Liver (tissue), 10 donors: ENCODE measurements at places on chromosomes 2 and 18. TPM values are rescaled to one million over a fixed set of nuclear protein-coding genes. Genes with fewer than 3 reads are reported as not detected.
A peak's percentile ranks its signal among the peaks of the same experiment; 100 is the strongest.

DNA sequence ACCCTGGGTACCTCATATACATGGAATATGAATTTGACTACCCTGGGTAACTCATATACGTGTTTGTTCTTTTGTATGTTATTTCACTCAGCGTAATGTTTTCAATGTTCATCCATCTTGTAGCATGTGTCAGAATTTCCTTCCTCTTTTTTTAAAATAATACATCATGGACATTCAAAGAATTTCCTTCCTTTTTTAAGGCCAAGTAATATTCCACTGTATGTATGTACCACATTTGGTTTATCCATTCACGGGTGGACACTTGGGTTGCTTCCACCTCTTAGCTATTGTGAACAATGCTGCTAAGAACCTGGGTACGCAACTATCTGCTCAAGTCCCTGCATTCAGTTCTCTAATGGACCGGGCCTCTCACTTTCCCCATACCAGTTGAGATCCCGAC is 40.3 kb downstream of the FAM178B start:
- H3K27me3 ChIP-seq: no peaks in the 10 kb centered on the region
- no peak overlapping the region for H3K27ac ChIP-seq
- H3K36me3 ChIP-seq: no peaks in the 10 kb centered on the region
- no peak overlapping the region for H3K4me3 ChIP-seq

GRCh38 chr2:72864500-72864899 is 22.7 kb upstream of the SPR start:
- H3K27me3 ChIP-seq: no peaks in the 10 kb centered on the region
- no peaks in the 10 kb centered on the region for H3K4me1 ChIP-seq
- no peaks in the 10 kb centered on the region for H3K36me3 ChIP-seq
- H3K4me3 ChIP-seq: no peak overlapping the region
- DNase-seq: no peak

DNA sequence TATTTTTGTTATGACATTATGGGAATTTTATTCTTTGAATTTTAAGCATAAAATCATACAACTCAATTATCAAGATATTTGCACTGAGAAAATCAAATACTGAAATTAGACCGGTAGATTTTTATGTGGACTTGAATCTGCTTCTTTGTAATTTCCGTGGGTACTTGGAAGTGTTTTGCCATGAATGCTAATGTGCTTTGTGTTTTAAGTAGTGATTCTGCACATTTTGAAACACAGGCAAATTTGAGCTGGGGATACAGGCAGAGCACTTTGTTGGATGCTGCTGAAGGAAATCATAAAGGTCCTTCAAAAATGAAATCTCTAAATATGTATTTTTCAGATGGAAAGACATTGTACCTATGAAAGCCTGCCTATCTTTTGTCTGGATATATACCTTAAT is 446.3 kb upstream of the POU3F3 start:
- no peaks in the 10 kb centered on the region for H3K27me3 ChIP-seq
- peaks cover 3% of the 10 kb centered on the region for H3K4me1 ChIP-seq
- no peak overlapping the region for H3K4me3 ChIP-seq

DNA sequence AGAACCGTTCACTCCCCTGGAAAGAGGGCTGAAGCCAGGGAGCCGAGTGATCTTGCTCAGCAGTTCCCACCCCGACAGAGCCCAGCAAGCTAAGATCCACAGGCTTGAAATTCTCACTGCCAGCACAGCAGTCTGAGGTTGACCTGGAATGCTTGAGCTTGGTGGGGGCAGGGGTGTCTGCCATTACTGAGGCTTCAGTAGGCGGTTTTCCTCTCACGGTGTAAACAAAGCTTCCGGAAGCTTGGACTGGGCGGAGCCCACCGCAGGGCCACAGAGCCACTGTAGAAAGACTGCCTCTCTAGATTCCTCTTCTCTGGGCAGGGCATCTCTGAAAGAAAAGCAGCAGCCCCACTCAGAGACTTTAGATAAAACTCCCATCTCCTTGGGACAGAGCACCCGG is 180.8 kb downstream of the WDR7 start:
- no peak overlapping the region for H3K4me3 ChIP-seq
- H3K36me3 ChIP-seq: no peaks in the 10 kb centered on the region
- no peaks in the 10 kb centered on the region for H3K4me1 ChIP-seq
- DNase-seq: no peak
- H3K27ac ChIP-seq: no peak overlapping the region

DNA sequence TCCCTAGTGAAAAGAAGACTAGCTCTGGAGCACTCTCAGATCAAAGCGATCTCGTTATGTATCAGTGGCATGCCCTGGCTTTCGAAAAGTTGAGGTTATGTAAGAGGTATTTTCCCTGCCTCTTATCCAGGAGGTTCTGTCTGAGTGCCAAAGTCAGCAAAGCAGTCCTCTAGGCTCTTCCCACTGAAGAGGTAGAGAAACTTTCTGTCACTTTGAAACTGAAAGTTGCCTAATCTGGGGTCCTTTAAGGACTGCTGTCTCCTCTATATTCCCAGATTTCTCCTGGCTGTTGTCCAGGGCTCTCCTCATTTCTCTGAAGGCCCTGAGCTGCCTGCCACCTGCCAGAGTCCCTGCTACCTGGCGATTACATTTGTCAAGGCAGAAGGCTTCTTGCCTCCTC is 96.3 kb downstream of the B3GNT2 start:
- H3K27me3 ChIP-seq: no peaks in the 10 kb centered on the region
- H3K4me3 ChIP-seq: peak overlapping the region; percentile 23
- peak overlapping the region; percentile 39 for H3K27ac ChIP-seq
- no peak for DNase-seq
- no peaks in the 10 kb centered on the region for H3K36me3 ChIP-seq

GRCh38 chr2:230018153-230018552 is 50.6 kb downstream of the SLC16A14 start:
- no peaks in the 10 kb centered on the region for H3K36me3 ChIP-seq
- no peaks in the 10 kb centered on the region for H3K4me1 ChIP-seq
- no peak overlapping the region for H3K4me3 ChIP-seq
- no peaks in the 10 kb centered on the region for H3K27me3 ChIP-seq
- no peak for DNase-seq

DNA sequence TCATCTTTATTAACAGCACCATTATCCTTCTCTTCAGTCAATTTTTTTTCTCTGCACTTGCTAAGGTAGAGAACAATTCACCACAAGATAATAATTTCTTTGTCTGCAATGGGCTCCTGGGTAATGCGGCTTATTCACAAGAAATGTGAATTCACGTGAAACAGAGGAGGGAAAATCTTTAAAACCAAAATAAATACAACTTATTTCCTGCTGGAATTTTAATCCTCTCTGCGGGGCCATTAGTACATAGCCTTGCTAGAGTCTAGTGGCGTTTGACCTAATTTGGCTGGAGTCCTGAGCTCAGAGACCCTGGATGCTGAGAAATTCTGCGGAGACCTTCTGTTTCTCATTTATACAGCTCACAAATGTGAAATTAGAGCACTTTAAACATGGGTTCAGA is 319.3 kb upstream of the MMADHC start:
- H3K27me3 ChIP-seq: no peaks in the 10 kb centered on the region
- no peak for DNase-seq
- no peaks in the 10 kb centered on the region for H3K4me1 ChIP-seq
- H3K27ac ChIP-seq: no peak overlapping the region
- H3K4me3 ChIP-seq: no peak overlapping the region

DNA sequence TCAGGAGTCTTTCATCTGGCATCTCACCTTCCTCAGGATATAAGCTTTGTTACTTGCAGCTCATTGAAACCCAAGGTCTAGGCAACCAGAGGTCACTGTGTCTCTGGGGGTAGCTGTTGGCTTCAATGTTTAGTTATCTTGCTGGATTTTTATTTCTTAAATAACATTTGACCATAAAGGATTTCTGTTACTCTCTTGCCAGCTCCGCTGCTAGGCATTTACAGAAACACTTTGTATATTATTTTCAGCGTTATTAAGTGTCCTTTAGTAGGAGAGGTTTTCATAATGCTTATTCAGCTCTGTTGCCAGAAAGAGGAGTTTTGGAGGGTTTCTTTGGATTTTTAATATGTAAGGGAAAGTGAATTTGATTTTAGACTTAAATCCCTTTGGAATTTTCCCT is 61.4 kb downstream of the QPCT start:
- no peaks in the 10 kb centered on the region for H3K4me1 ChIP-seq
- H3K27ac ChIP-seq: no peak overlapping the region
- DNase-seq: no peak

DNA sequence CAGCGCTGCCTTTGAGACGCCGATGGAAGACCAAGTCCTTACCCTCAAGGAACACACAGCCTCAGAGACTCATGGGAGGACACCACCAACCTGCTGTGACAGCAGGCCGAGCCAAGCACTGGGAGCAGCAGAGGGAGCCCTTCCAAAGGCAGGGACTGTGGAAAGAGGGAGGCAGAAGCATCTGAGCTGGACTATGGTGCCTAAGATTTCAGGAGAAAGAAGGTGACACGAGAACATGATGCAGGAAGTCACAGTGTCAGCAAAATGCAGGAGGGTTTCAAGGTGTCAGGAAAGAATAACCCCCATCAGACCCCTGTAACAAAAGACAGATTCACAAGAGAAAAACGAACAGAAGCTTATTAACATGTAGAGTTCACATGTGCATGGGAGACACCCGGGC is 24.2 kb upstream of the COX7A2L start:
- no peaks in the 10 kb centered on the region for H3K27me3 ChIP-seq
- no peak overlapping the region for H3K4me3 ChIP-seq
- no peaks in the 10 kb centered on the region for H3K4me1 ChIP-seq
- no peak overlapping the region for H3K27ac ChIP-seq
- no peak for DNase-seq

GRCh38 chr2:161159456-161160225 is 587 bp upstream of the TANK start:
- H3K27me3 ChIP-seq: no peaks in the 10 kb centered on the region
- DNase-seq: no peak
- H3K4me3 ChIP-seq: peak overlapping the region; percentile 18
- peak overlapping the region; percentile 100 for H3K27ac ChIP-seq

GRCh38 chr2:205276116-205276777 is 406.1 kb upstream of the NRP2 start:
- H3K27me3 ChIP-seq: no peaks in the 10 kb centered on the region
- no peak overlapping the region for H3K4me3 ChIP-seq
- no peaks in the 10 kb centered on the region for H3K4me1 ChIP-seq
- DNase-seq: no peak
- H3K27ac ChIP-seq: no peak overlapping the region

- DNase-seq: no peak
- no peaks in the 10 kb centered on the region for H3K27me3 ChIP-seq
- H3K4me3 ChIP-seq: no peak overlapping the region
- no peaks in the 10 kb centered on the region for H3K4me1 ChIP-seq
These were observed 244.5 kb downstream of the TCF4 start for GRCh38 chr18:55343396-55344073.

DNA sequence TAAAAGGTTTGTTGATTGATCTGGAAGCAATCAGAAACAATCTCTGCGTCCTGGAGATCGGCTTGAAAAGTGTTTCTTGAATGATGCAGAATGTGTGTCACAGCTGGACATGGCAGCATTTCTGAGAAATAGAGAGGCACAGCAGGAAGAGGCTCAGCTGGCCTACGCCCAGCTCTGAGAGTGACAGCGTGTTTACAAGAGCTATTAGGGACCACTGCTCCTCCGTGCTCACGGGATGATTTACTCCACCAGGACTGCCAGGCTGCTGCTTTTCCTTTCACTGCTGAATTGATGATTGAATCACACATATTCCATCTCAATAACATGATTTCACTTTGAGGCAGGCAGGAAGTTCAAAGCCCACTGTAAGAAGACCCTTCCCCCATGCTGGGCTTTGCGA is 62.8 kb downstream of the GALNT14 start:
- no peak overlapping the region for H3K27ac ChIP-seq
- no peaks in the 10 kb centered on the region for H3K36me3 ChIP-seq
- H3K4me3 ChIP-seq: no peak overlapping the region
- no peaks in the 10 kb centered on the region for H3K27me3 ChIP-seq
- no peak for DNase-seq
- no peaks in the 10 kb centered on the region for H3K4me1 ChIP-seq

DNA sequence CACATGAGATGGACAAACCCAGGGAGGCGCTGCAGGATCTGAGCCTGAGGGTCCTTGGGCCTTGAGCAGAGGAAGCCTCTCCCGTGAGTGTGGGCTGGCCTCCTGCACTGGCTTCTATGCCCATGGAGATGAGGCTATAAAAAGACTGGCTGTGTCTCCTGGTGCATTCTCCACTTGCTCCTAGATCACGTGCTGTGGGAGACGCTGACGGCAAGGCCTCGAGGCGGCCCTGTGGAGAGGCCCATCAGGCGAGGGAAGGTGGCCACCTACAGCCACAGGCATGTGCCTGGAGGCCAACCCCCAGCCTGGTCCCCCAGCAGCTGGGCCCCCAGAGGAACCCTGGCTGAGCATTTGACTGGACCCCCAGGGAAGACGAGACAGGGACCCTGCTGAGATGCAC is 198.9 kb downstream of the TWIST2 start:
- no peaks in the 10 kb centered on the region for H3K36me3 ChIP-seq
- no peak overlapping the region for H3K27ac ChIP-seq
- H3K4me1 ChIP-seq: no peaks in the 10 kb centered on the region
- no peak overlapping the region for H3K4me3 ChIP-seq

DNA sequence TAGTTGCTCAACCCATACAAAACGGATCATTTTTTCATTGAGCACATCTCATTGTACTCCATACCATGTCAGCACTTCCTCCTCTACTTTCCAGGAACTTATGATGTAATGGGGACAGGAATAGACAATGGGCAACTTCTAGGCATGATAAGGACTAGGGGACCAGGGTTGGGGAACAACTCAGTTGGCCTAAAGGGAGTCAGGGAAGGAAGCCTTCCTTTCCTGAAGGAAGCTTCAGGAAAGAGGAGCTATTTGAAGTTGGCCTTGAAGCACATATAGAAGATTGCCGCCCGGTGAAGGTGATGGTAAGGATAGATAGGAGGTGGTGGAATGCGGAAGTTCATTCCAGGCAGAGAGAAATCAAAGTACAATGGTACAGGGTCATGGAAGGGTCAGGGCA is 283.9 kb downstream of the SLC8A1 start:
- H3K36me3 ChIP-seq: no peaks in the 10 kb centered on the region
- DNase-seq: no peak
- no peaks in the 10 kb centered on the region for H3K4me1 ChIP-seq
- no peak overlapping the region for H3K27ac ChIP-seq
- H3K27me3 ChIP-seq: no peaks in the 10 kb centered on the region
- H3K4me3 ChIP-seq: no peak overlapping the region

DNA sequence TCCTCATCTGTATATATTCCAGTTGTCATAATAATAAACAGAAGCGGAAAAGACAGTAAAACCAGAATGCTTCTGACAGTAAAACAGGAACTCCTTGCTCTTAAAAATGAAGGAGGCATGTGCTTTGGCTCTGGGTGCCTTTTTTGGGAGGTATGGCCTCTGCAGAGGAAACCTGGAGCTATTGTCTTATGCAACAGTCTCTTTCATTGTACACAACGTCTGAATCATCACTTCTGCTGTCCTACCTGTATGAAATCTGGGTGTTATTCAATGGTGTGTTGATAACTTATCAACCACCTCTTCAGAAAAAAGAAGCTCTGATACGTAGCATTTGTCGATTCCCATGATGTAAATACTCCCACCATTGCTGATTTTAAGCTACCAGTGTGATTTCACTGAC is 64.8 kb downstream of the CDCA7 start:
- no peaks in the 10 kb centered on the region for H3K36me3 ChIP-seq
- H3K4me3 ChIP-seq: no peak overlapping the region
- DNase-seq: no peak

GRCh38 chr2:24189551-24189950 is 14.7 kb downstream of the FAM228A start:
- no peak for DNase-seq
- no peak overlapping the region for H3K27ac ChIP-seq
- H3K4me3 ChIP-seq: no peak overlapping the region
- H3K27me3 ChIP-seq: no peaks in the 10 kb centered on the region

Gene PLCL1
- total RNA-seq: 0.59 TPM
